ENCODE measurements at places on chromosomes 5 and 9.

GRCh38 chr9:133396952-133397351 is 20.8 kb downstream of the STKLD1 start:
- DNase-seq, result no peak

- no peak for DNase-seq
Measured at GRCh38 chr5:172548311-172548731, 92.7 kb upstream of the NEURL1B start.

- DNase-seq, result no peak
Measured at GRCh38 chr9:134563397-134563796, 78.2 kb upstream of the COL5A1 start.

DNA sequence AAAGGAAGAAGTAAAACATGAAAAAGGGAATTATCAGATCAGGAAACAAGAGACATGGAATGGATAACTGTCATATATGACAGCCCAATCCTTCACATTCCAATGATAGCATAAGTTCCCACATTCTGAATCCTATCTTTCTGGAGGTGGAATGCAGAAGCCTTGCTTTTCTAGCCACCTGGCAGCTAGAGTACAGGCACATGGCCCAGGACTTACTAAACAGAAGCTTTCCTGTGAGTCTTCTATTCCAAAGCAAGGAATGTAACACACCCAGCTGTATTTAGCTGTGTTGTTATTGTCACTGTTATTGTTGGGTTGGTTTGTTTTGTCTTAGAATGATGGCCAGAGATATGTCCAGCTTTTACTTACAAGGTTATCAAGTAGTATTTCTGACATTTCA is 780.5 kb upstream of the ZNF608 start:
- no peak for DNase-seq

DNA sequence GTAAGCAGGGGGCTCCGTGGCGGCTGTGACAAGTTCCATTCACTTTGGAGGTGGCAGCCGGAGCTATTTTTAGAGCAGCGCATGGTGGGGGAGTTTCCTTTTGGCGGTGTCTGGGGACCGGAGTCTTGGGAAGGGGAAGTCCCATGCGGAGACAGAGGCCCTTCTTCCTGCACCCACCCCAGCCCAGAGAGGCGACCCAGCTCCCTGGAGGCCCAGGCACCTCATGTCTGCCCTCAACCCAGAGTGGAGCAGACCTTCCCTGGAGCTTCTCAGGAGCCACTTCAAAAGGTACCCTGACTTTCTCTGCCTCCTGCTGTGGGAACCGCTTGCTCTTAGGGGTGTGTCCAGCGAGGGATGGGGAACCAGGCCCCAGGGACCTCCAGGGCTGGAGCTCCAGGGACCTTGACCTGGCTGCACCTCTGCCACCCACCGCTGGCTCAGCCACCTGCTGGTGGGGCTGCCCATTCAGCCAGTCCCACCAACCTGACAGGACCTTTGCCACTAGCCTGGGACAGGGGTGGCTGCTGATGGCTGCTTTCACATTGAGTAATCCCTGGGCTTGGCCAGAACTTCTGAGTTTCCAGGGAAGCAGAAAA is 34.1 kb downstream of the NEK6 start:
- DNase-seq, result no peak

- peak; percentile 93 for DNase-seq
Measured at GRCh38 chr5:38463634-38464521, 92.6 kb downstream of the LIFR start.

DNA sequence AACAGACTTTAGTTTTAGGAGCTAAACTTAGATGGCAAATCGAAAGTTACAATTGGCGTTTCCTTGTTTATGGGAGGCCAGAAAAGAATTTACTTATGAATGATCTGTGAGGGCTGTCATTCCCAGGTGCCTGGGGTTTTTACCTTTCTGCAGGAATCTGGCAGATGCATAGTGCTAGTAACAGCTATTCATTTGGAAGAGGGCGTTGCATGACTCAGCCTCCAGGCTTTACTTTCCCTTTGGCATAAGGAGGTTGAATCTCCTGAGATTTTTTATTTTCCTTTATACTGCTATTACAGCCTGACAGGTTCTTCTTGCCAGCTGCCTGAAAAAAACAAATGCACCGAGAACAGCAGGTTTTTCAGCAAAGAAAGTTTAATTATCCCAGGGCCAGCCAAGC is 30.0 kb downstream of the CARD6 start:
- no peak for DNase-seq

DNA sequence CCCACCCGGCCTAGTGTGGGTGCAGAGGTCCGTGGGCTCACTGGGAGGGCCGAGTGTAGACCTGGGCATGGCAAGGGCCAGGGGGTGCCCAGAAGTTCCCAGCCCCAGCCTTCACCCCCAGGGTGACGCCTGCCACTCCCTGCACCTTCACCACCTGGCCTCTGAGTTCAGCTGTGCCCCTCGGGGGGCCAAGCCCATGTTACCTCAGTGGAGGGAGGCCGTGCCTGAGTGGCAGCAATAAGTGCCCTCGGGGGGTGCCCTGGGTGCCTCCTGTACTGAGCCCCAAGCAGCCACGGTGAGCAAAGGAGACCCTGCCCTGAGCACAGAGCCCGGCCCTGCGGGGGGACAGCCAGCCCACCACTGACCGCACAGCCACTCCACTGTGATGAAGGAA is 10.3 kb upstream of the FCN2 start:
- no peak for DNase-seq

GRCh38 chr5:87541033-87541432 is 128.3 kb upstream of the CCNH start:
- peak; percentile 19 for DNase-seq

- no peak for DNase-seq
Measured at GRCh38 chr9:73199886-73200285, 48.2 kb downstream of the ANXA1 start.

GRCh38 chr9:35424356-35425352 is 65.3 kb upstream of the RUSC2 start:
- no peak for DNase-seq

All from fibroblast of skin of right quadriceps (primary cell).